LoVo (cell line): ENCODE measurements at places on chromosomes 2 and 18.

GRCh38 chr2:19139386-19139785, 219.0 kb downstream of the OSR1 start:
- no peak for DNase-seq

DNA sequence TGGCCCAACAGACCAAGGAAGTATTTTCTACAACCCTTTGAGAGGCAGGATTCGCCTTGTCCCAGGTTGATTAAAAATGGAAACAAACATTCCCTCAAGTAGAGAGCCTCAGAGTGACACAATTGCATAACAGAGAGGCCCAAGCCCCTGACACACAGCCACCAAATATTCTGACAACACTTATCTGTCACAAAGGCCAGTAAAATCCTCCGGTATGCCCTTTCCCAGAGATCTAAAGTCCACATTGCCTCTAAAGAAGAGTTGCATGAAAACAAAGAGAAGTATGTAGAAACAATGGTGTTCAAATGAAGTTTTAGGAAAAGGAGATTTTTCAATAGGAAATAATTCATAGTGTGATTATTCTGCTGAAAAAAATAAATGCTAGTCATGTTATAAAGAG, 32.1 kb downstream of the DSEL start:
- DNase-seq, result no peak

- DNase-seq, result no peak
These were observed 412.6 kb downstream of the KCNJ3 start for GRCh38 chr2:155111070-155111469.

- no peak for DNase-seq
These were observed 289.9 kb upstream of the RBMS1 start for GRCh38 chr2:160783474-160783873.

DNA sequence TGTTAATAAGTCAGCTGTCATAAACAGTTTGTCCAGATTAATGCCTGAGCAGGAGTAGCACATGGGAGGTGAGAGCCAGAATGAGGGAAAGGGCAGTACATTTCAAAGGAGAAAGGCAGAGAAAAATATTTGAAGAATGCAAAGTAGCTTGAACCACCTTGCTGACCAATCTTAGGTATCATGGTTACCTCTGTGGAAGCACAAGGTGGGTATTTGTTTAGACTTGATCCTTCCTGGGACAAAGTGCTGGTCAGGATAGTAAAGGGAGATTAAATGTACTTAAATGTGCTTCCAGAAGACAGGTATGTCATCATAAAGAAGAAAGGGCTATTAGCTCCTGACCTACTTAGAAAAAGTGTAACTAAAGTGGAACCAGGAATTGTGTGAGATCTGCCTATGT, 105.0 kb downstream of the LRRTM1 start:
- DNase-seq, result no peak

GRCh38 chr2:96253006-96253405, 12.8 kb downstream of the TMEM127 start:
- DNase-seq, result no peak

DNA sequence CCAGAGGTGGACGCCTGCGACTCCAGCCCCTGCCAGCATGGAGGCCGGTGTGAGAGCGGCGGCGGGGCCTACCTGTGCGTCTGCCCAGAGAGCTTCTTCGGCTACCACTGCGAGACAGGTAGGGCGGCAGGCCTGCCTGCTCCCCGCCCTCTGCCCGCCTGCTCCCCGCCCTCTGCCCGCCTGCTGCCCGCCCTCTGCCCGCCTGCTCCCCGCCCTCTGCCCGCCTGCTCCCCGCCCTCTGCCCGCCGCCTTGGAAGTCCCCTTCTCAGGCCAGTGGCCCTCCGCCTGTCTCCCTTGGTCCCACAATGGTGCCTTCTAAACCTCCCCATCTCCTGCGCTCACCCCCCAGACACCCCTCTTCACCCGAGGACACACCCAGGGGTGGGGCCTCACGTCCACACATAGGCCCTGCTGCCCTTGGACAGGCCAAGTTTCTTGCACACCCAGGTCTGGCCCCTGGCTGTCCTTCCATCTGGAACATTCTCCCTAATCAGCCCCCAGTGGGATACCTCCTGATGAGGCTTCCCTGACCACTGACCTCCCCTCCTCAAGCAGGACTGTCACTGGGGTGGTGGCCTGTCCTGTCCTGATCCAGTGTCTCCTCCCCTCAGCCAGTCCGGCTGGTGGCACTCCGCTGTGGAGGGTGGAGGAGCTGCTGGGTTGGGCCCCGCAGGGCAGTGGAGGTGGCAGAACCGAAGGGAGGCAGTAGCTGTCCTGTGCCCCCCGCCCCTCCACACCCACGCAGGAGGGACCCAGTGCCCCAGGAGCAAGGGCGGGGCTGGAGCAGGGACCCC, 37.9 kb downstream of the MTERF4 start:
- DNase-seq, result peak; percentile 28

- DNase-seq, result no peak
These were observed 1.5 kb downstream of the MTA3 start for GRCh38 chr2:42569883-42570282.

- DNase-seq, result no peak
These were observed 4.0 kb downstream of the SNTG2 start for GRCh38 chr2:954687-955000.

- no peak for DNase-seq
These were observed 157.0 kb downstream of the EML6 start for GRCh38 chr2:54880428-54880827.

DNA sequence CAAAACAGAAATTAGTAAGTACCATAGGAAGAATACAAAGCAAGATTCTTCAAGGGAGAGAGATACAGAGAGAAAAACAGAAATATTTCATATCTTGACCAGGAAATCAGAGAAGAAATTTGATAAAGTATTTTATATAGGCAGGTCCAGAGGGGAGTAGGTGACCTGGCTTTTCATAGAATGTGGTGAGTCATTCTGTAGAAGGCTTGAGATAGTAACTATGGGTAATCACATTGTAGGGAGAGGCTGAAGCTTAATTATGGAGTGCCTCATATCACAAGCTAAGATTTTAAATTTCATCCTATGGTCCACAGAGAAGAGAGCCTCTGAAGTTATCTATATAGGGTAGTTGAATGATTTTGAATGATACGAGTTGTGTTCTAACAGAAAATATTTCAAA, 195.0 kb upstream of the CYRIA start:
- DNase-seq, result no peak

- DNase-seq, result no peak
These were observed 391.3 kb upstream of the FIGN start for GRCh38 chr2:164126960-164127660.
